ENCODE measurements at places on chromosomes 5 and 9.

GRCh38 chr9:68794898-68795297, 89.9 kb downstream of the PIP5K1B start:
- no peak for DNase-seq

- DNase-seq = peak; percentile 74
Measured at GRCh38 chr5:485946-486491, 38.2 kb downstream of the SLC9A3 start.

- no peak for DNase-seq
Measured at GRCh38 chr5:3007577-3007976, 256.1 kb upstream of the IRX2 start.

GRCh38 chr9:120383999-120384924, 195.7 kb downstream of the CDK5RAP2 start:
- DNase-seq = no peak

DNA sequence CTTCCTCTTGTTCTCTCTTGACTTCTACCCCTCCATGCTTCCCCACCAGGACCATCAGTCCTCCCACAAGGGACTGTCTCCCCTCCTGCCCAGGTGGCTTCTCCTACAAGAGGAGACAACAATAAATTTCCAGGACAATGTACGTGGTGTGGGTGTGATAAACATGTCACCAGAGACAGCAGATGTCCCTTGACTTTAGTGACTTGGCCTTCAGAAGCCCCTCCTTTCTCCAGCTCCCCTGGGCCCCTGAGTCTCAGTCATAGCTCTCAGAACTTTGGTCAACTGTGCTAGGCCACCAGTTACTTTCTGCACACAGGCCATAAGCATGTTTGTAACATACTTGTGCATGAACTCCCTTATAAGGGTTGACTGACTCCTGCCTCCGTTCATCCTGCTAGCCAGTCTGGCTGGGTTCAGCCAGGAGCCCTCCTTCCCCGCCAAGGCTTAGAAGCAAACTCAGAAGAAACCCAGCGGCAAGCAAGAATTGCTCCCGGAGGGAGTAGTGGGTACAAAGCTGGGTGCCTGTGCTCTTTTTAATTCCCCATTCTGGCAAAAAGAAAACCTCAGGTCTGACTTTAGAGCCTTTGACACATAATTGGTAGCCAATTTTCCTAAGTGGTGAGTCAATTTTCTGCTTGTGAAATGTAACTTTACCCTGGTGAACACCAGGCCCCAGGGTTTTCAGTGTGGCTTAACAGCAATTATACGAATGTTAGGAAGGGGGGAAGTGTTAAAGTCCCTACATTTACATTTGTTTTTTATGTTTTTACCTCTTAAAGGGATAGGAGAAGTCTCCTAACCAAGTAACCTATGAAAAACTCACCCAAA, 49.2 kb downstream of the EBF1 start:
- peak; percentile 9 for DNase-seq

Measured in hematopoietic multipotent progenitor cell treated with erythropoietin and hydrocortisone succinate and interleukin-3 and kit ligand, for 4 days (in vitro differentiated cells).